ENCODE measurements at places on chromosomes 3 and 15. TPM values are rescaled to one million over a fixed set of nuclear protein-coding genes. Genes with fewer than 3 reads are reported as not detected.

DNA sequence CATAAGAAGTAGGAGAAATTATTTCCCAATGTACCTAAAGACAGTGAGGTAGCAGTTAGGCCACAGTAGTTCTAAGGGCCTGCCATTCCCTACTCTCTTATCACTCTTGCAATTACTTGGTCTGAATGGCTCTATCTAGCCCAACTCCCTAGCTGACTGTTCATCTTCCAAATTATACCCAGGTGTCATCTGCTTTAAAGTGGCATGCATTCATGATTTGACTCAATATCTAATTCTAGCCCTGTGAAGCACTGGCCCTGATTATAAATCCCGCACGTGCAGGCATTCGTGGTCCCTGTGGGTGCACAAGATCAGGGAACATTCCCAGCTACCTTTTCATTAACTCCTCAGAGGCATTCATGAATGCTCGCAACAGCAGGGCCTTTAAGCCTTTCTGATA is 43.1 kb upstream of the ZNF774 start:
- H3K4me3 ChIP-seq: no peak overlapping the region
- no peaks in the 10 kb centered on the region for H3K36me3 ChIP-seq
- H3K27me3 ChIP-seq: peaks cover 17% of the 10 kb centered on the region
- H3K27ac ChIP-seq: no peak overlapping the region
- peaks cover 43% of the 10 kb centered on the region for H3K4me1 ChIP-seq

DNA sequence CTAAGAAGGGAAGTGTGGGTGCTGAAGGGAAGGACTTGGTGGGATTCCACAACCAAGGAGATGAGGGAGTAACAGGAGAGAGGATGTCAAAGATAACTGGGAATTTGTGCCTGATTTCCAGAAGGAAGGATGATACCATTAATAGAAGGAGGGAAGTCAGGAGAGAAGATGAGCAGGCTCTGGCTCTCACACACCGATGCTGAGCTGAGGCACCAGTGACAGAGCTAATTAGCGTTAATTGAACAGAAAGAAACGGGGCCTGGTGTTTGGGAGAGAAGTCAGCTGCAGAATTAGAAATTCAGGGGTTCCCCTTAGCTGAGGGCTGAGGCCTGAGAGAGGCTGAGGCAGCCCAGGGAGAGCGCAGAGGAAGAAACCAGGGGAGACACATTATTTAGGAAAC is 11.9 kb upstream of the PDIA5 start:
- no peaks in the 10 kb centered on the region for H3K4me1 ChIP-seq
- DNase-seq: no peak
- peaks cover 14% of the 10 kb centered on the region for H3K27me3 ChIP-seq
- H3K4me3 ChIP-seq: no peak overlapping the region

DNA sequence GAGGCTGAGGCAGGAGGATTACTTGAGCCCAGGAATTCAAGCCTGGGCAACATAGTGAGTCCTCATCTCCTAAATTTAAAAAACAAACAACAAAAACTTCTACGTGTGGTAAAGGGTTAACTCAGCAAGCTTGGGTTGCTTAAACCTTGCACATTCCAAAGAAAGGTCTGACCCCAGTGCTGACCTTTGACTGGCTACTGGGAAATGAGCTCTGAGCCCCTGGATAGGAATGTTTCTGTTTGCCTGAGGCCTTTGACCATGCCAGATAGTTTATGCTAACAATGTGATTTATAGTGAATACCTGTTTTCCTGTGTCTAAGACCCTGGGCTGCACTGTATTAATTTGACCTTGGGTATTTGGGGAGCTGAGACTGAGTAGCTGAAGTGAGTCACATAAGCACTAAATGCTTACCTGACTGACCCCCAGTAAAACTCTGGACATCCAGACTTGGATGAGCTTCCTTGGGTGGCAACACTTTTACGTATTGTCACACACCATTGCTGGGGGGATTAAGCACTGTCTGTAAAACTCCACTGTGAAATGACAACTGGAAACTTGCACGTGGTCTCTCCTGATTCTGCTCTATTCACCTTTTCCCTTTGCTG is 20.7 kb downstream of the TCAIM start:
- H3K36me3 ChIP-seq: peaks cover 18% of the 10 kb centered on the region
- no peak overlapping the region for H3K4me3 ChIP-seq
- DNase-seq: no peak
- no peak overlapping the region for H3K27ac ChIP-seq
- no peaks in the 10 kb centered on the region for H3K4me1 ChIP-seq
- H3K27me3 ChIP-seq: no peaks in the 10 kb centered on the region

DNA sequence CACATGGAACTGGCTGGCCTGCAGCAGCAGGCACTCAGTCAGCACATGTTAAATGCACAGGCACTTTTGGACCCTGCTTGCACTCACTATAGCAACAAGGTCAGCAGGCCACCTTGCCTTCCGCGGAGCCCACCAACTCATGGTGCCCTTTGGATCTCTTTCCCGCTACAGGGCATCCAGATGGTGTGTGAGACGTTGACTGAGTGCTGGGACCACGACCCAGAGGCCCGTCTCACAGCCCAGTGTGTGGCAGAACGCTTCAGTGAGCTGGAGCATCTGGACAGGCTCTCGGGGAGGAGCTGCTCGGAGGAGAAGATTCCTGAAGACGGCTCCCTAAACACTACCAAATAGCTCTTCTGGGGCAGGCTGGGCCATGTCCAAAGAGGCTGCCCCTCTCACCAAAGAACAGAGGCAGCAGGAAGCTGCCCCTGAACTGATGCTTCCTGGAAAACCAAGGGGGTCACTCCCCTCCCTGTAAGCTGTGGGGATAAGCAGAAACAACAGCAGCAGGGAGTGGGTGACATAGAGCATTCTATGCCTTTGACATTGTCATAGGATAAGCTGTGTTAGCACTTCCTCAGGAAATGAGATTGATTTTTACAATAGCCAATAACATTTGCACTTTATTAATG is 85.0 kb downstream of the TGFBR2 start:
- H3K4me3 ChIP-seq: no peak overlapping the region
- no peak for DNase-seq
- H3K27ac ChIP-seq: no peak overlapping the region
- H3K36me3 ChIP-seq: peaks cover 77% of the 10 kb centered on the region
- no peaks in the 10 kb centered on the region for H3K27me3 ChIP-seq
- peaks cover 69% of the 10 kb centered on the region for H3K4me1 ChIP-seq

- no peak overlapping the region for H3K4me3 ChIP-seq
- H3K4me1 ChIP-seq: no peaks in the 10 kb centered on the region
- no peak for DNase-seq
- H3K36me3 ChIP-seq: no peaks in the 10 kb centered on the region
Observed at GRCh38 chr3:171430530-171430929, 29.7 kb downstream of the TNIK start.

DNA sequence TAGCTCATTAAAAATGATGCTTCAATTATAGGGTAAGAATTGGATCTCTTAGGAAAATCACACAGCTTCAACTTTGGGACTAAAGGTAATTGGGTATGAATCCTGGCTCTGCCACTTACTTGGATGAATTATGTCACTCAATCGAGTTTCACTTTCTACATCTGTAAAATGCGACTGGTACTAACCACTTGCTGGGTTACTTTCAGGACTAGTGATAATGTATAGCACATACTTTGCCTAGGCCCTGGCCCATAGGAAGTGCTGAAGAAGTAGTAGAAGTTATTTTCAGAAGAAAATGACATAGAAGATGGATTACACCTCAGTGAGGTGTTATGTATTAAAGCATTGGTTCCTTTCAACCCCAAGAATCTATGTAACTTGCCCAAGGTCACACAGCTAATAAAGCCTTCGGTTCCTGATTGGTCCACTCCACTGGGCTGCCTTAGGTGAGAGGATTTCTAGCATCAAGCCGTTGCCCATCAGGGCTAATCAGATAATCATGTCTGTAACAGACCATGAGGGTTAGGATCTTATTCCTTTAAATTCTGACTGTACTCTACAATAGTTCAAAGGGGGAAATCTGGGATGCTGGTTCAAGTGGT is 29.4 kb upstream of the AP4E1 start:
- no peaks in the 10 kb centered on the region for H3K27me3 ChIP-seq
- peak overlapping the region; percentile 65 for H3K27ac ChIP-seq
- DNase-seq: peak; percentile 20
- peak overlapping the region; percentile 62 for H3K4me3 ChIP-seq
- H3K36me3 ChIP-seq: peaks cover 4% of the 10 kb centered on the region
- H3K4me1 ChIP-seq: peaks cover 71% of the 10 kb centered on the region

DNA sequence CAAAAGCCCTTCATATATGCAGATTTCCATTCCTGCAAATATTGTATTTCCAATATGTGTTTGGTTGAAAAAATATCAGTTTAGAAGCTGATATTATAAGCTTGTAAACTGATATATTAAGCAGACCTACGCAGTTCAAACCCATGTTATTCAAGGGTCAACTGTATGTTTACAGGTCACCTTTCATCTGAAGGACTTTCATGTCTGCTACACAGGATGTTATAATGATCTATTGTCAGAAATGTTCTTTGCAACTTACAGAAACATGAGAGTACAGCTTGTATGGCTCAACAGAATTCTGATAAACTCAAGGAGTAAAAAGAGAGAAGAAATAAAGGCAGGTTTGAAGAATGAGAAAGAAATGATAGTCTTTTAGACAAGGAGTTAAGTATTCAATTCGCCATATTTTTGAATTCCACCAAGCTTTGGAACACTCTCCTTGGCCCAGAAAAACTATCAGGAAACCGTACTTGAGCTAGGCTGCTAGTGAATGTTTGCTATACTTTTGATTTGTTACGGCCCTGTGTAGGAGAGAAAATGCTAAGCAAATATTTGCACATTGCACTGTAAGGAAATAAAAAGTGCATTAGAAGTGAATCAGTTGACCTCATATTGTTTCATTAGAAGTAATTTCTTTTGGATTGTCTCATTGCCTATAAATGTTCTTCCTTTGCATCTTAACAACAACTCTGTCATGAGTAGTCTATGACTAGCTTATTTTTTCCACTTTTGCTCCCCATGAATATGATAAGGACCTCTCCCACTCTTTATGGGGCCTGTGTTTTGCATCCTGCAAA is 81.2 kb downstream of the NEK11 start:
- H3K4me3 ChIP-seq: no peak overlapping the region
- peaks cover 3% of the 10 kb centered on the region for H3K27me3 ChIP-seq
- no peaks in the 10 kb centered on the region for H3K36me3 ChIP-seq
- no peaks in the 10 kb centered on the region for H3K4me1 ChIP-seq
- no peak overlapping the region for H3K27ac ChIP-seq
- DNase-seq: no peak

- no peaks in the 10 kb centered on the region for H3K36me3 ChIP-seq
- DNase-seq: no peak
- no peak overlapping the region for H3K27ac ChIP-seq
- H3K4me3 ChIP-seq: no peak overlapping the region
- peaks cover 7% of the 10 kb centered on the region for H3K4me1 ChIP-seq
Observed at GRCh38 chr3:15997274-15997943, 177.1 kb upstream of the GALNT15 start.

Gene AGBL1
- not detected for total RNA-seq

Gene FAN1
- 27.7 TPM for total RNA-seq

Gene TNNC1
- 0.32 TPM for total RNA-seq

Gene NAALADL2
- not detected for total RNA-seq

Gene TERC
- total RNA-seq: 3.1 TPM

Measured in activated T-helper 1 cell treated with anti-CD3 and anti-CD28 coated beads, Interleukin-12 subunit alpha, Interleukin-12 subunit beta, Interleukin-2, Interleukin-4 antibody, amounts not matched to agents 30 ng/mL and 10 ng/mL and 1 ng/mL, durations not matched to agents 14 hours and 24 hours and 36 hours (primary cell).